Stimulated activated CD8-positive, alpha-beta memory T cell treated with anti-CD3 and anti-CD28 coated beads, Interleukin-12 subunit alpha, Interleukin-12 subunit beta, amount 100 ng/mL, for 4 hours (primary cell): ENCODE measurements at places on chromosomes 2 and 18.

DNA sequence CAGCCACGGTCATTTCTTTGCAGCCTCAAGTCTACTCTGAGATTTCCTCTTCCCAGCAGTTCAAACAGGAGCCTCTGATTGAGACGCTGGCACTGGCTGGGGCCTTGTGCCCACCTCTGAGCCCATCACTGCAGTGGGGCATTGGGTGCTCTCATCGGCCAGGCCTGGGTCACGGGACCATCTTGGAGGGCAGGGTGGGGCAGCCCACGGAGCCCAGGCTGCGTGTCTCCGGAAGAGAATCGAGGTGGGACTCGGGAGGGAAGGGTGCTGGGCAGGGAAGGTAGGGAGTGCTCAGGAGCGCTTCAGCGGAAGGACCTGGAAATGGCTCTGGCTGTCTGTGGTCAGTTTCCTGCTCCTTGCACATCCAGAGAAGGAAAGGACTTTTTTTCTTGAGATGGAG is 82.4 kb downstream of the RTP5 start:
- DNase-seq: no peak

DNA sequence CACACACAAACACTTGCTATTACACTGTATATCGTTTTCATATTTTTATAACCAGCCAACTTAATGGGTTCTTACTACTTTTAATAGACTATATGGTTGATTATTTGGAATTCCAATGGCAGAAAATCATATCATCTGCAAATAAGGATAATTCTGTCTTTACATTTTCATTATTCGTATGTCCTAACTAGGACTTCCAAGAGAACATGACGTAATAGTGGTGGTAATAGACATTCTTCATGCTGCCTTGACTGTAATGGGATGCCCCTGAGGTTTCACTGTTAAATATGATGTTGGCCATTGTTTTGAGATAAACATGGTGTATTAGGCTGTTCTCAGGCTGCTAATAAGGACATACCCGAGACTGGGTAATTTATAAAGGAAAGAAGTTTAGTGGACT is 45.2 kb downstream of the DYNAP start:
- DNase-seq: no peak

DNA sequence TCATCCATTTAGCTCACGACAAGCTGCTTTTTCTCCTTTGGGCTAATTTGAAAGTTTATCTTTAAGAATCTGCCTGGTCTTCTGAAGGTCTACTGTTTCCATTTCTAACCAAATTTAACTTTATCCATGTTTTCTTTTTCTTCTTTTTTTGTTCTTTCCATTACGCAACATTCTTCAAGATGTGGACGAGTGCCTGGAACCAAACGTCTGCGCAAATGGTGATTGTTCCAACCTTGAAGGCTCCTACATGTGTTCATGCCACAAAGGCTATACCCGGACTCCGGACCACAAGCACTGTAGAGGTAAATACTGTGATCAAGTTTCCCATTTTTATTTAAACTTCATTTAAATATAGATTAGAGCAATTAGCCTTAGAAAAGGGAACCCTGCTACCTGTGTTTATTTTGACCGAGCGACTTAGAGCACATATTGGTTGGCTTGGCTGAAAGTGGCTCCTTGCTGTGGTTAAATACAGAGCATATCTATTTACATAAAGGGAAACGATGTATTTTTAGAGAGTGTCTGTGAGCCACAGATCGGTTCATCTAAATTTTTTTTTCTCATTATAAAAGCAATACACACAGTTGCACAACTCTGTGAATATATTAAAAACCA is 183.4 kb upstream of the RASGRP3 start:
- DNase-seq: no peak

DNA sequence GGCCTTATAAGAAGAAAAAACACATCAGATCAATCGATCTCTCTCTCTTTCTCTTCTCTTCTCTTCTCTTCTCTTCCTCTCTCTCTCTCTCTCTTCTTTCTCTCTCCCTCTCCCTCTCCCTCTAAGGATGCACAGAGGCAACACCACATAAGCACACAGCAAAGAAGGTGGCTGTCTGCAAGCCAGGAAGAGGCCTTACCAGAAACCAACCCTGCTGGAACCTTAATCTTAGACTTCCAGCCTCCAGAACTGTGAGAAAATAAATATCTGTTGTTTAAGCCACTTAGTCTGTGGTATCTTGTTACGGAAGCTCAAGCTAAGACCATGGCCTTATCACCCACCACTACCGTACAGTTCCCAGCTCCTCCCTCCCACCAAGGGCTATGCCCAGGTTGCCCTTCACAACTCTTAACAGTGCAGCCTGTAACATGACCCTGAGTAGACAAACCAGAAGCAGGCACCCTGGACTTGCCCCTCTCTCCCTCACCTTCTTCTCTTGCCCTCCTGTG is 25.2 kb upstream of the TMEM237 start:
- DNase-seq: no peak

- no peak for DNase-seq
These were observed 144.9 kb downstream of the L3MBTL4 start for GRCh38 chr18:6269660-6270332.

GRCh38 chr2:36362291-36362690 is 6.7 kb downstream of the CRIM1 start:
- no peak for DNase-seq

- DNase-seq: no peak
These were observed 65.4 kb downstream of the RDH14 start for GRCh38 chr2:18495058-18495457.

- DNase-seq: no peak
These were observed 85.0 kb downstream of the IKZF2 start for GRCh38 chr2:213066443-213066743.

DNA sequence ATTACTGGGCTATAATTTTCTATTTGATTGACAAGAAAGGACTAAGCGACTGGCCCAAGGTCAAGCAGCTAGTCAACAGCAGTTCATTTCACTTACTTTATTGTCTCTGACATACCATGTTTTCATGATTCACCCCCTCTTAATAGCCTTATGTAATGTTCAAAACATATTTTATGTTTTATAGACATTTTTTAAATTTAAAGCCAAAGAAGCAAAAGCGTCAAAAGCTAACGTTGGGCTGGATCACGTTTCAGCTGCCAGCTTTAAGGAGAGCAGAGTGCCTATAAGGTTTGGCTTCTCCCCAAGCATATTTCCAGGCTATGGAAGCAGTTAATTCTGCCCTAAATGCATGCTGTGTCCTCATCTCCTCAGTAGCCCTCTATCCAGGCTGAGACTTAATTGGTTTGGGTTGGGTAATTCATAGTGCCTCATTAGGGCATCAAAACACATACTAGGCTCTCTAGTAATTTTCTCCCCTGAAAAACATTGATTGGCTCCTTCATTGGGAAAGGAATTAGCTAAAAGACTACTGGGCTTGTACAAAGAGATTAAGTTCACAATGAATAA is 94.8 kb upstream of the CREB1 start:
- no peak for DNase-seq

- no peak for DNase-seq
These were observed 53.4 kb downstream of the LIMS1 start for GRCh38 chr2:108587621-108588020.

- DNase-seq: no peak
These were observed 12.1 kb upstream of the NOSTRIN start for GRCh38 chr2:168790226-168790902.

- no peak for DNase-seq
These were observed 63.2 kb downstream of the GNAL start for GRCh38 chr18:11752116-11752911.

GRCh38 chr2:19802086-19802841 is 99.5 kb downstream of the TTC32 start:
- no peak for DNase-seq

GRCh38 chr2:83172841-83173240 is 1286.2 kb downstream of the SUCLG1 start:
- no peak for DNase-seq

DNA sequence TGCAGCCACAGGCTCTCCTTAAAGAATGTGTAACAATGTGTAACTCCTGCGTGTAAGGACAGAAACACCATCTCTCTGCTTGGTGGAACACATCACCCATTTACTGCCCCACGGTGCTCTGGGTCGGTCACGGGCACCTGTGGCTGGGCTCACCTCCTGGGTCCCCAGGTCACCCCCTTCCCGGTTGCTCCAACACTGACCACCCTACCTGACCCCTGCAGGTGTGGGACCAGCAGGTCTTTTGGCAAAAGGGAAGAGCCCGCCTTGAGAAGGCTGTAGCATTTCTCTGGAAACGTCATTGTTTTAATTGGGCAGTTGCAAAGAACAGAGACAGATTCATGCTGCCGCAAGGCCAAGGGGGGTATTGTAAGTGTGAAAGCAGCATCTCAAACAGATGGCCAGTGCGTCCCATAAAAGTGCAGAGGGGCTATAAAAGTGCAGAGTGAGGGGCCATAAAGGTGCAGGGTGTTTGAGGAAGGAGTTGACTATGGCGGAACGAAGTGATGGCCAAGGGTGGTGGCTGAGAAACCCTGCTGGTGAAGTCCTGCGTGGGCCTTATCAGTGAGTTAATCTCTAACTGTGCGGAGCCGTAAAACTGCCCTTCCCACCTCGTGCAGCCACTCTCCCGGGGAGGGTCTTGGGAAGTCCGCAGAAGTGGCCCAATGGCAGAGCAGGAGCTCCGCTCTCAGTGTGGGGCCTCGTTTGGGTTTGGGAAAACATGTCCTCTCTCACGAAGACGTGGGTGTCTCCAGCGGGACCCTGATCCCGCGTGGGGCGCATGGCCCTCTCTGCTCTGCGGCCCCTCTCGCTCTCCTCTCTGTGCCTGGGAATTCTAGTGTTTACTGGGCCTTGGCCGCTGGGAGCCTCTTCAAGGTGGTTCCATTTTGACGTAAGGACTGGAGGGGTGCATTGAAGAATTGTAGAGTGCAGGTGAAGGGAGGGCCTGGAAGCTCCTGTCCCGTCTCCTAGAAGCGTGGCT is 13.7 kb upstream of the NEU4 start:
- no peak for DNase-seq

DNA sequence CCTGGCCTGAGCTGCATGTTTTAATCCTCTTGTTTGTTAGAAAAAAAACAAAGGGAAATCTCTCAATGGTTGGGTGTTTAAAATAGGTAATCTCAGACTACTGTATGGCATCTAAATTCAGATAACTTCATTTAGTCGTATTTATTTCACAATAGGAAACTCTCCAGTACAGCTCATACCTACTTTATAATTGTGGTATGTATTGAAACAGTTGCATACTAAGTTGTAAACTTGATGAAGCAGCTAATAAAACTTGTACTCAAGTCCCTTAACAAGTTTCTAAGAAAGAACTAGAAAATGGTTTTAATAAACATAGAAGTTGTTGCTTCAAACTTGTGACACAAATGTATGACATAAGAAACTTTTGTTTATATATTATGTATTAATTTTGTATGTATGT is 334.5 kb downstream of the PTPRM start:
- no peak for DNase-seq

DNA sequence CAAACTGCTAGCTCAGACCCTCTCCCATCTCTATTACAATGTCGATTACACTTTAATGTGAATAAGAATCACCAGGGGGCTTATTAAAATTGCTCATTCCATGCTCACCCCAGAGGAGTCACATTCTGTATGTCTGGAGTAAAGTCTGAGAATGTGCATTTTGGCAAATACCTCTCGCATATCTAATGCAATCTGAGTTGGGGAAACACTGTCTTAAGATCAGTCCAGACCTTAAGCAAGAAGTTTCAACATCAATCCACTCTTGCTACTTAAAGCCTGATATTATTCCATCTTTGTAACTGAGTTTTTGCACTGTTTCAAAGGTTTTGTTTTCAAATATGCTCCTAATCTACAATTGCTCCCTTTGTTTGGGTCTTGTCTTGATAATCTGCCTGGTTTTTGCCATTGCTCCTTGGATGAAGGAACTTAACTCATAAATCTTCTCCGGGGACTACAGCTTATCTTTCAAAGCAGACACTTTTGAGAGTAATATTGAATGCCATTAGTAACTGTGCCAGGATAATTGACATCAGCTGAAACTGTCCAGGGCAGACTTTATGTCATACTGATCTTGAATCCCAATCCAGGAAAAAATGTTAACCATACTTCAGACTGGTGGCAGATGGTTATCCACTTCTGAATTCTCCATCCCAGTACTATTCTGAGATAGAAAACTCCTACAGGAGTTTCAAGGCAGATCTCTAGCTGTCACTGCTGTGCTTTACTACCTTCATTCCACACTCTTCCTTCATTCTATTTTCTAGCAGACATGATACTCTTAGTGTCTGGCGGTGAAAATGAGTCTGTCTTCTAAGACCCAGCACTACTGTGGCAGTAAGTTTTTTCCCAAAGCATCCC is 200.9 kb downstream of the ERBB4 start:
- DNase-seq: no peak

DNA sequence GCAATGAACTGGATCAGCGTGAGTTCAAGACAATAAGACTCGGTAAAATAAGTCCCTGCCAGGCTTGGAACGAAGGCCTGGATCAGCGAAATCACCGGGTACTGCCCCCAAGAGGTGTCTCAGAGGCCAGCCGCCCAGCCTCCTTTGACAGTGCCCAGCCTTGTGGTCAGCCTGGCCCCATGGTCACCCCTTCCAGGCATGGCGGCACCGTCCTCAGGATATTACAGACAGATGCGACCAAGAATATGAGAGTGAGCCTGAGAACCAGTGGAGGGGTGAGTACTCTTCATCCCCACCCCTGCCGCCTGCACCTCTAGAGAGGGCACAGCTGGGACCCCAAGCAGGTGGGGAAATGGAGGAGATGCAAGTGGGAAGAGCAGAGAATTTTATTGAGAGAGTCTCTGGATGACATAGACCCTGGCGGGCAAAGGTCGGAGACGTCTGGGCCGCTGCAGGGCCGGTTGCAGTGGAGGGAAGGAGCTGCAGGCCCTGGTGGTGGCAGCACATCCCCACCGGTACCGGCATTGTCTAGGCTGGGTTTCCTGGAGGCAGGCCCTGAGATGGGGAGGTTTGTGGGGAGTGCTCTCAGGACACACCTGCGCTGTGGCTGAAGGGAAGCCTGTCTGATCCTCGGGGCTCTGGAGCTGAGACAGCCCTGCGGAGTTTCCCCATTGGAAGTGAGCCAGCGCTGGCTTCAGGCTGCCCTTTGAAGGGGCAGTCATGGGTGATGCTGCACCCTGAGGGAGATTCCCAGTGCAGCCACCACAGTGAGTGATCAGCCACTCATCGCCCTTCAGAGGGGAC is 190.0 kb downstream of the SEPTIN10 start:
- no peak for DNase-seq
